ENCODE measurements at places on chromosomes 4 and X.

GRCh38 chr4:15143551-15143950 is 141.3 kb downstream of the CPEB2 start:
- H3K27ac ChIP-seq = no peak overlapping the region
- no peak for DNase-seq
- H3K4me3 ChIP-seq = no peak overlapping the region
- H3K36me3 ChIP-seq = no peaks in the 10 kb centered on the region

GRCh38 chr4:24799544-24800324 is 4.4 kb downstream of the SOD3 start:
- H3K36me3 ChIP-seq = no peaks in the 10 kb centered on the region
- H3K27me3 ChIP-seq = no peaks in the 10 kb centered on the region
- no peak overlapping the region for H3K4me3 ChIP-seq
- peak; percentile 56 for DNase-seq

- peaks cover 5% of the 10 kb centered on the region for H3K4me1 ChIP-seq
- no peak overlapping the region for H3K4me3 ChIP-seq
- H3K36me3 ChIP-seq = no peaks in the 10 kb centered on the region
- H3K27ac ChIP-seq = no peak overlapping the region
These were observed 1.2 kb downstream of the GPC3 start for GRCh38 chrX:133983974-133984845.

GRCh38 chrX:100424012-100424411 is 13.9 kb upstream of the PCDH19 start:
- H3K36me3 ChIP-seq = no peaks in the 10 kb centered on the region
- no peaks in the 10 kb centered on the region for H3K27me3 ChIP-seq
- no peak overlapping the region for H3K27ac ChIP-seq
- no peak overlapping the region for H3K4me3 ChIP-seq

- no peaks in the 10 kb centered on the region for H3K27me3 ChIP-seq
- DNase-seq = no peak
These were observed 129.0 kb upstream of the TECRL start for GRCh38 chr4:64538219-64538618.

DNA sequence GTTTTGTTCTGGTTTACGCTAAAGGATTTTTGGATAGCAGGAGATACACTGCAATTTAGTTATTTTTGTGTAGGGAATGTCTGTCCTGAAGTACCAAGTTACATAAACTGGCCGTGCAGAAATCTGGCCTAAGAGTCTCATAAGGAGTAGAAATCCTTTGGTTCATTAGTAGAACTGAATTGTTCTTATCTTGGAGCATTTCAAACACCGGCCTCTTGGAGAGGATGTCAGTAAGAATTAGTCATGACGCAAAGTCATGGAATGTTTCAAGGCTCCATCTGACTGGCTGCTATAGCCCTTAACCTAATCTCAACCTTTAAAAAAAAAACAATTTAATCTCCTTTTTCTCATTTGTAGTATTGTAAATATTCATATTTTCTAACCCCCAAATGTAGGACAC is 15.2 kb downstream of the PDLIM3 start:
- no peak overlapping the region for H3K4me3 ChIP-seq
- H3K27ac ChIP-seq = no peak overlapping the region
- peak; percentile 37 for DNase-seq
- H3K36me3 ChIP-seq = peaks cover 25% of the 10 kb centered on the region
- no peaks in the 10 kb centered on the region for H3K27me3 ChIP-seq

DNA sequence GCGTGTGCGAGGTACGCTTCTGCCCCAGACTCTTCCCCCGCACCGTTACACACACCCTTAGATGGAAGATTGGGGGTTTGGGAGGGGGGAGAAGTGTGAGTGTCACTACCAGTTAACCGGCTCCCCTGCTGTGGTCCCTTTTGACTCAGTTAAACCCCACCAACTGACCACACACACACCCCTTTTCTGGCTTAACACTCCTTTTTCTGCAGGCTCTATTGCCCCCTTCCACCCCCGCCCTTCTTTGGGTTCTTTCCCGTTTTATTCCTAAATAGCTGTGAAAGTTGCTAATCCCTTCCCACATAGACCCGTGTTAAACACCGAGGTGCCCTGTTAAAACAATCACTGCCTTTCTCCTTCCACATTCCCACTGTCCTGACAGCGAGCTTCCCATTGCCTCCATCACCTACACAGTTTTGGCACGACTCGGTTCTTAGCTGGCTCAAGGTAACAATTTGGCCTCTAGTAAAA is 3.7 kb upstream of the NR3C2 start:
- H3K27me3 ChIP-seq = no peaks in the 10 kb centered on the region
- H3K4me1 ChIP-seq = no peaks in the 10 kb centered on the region
- H3K36me3 ChIP-seq = no peaks in the 10 kb centered on the region
- DNase-seq = peak; percentile 29
- H3K4me3 ChIP-seq = peak overlapping the region; percentile 90

DNA sequence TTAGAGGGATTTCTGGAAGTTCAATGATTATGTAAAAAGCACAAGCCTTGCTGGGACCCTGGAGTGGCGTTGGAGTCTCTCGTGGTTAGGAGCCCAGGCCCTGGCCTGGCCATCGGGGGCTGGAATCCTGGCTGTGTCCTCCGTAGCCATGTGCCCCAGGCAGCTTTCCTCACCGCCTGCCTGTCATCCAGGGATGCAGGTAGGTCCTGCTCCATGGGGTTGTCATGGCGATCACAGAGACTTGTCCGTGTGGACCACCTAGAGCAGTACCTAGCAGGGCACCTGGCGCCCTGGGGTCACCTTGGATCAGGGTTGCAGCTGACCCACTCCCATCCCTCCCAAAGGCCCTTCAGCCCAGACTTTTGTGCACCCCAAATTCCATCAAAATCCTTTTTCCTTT is 30.2 kb upstream of the WFS1 start:
- H3K27me3 ChIP-seq = peaks cover 6% of the 10 kb centered on the region
- H3K36me3 ChIP-seq = no peaks in the 10 kb centered on the region
- no peaks in the 10 kb centered on the region for H3K4me1 ChIP-seq
- H3K27ac ChIP-seq = no peak overlapping the region
